NCI-H2081 treated with DMSO at 0.1 percent for 48 hours (cell line): ENCODE measurements at places on chromosomes 1 and 21.
A peak's percentile ranks its signal among the peaks of the same experiment; 100 is the strongest.

GRCh38 chr1:168466092-168466713 is 77.6 kb downstream of the XCL2 start:
- DNase-seq = peak; percentile 88

DNA sequence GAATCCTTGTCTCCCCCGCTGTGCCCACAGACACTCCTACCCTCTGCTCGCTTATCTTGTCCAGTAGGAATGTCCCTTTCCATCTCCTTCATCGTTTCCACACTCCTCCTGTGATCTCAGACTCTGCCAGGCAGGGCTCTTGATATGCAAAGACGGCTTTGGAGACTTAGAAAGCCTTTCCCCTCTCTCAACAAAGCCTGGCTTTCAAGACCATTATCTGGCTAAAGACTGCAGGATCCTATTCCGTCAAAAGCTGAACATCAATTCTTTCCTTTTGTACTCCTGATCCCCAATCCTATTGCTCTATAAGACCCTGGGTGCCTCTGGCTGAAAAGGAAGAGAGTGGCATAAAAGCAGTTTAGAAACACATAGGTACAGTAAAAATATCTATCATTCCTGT is 63.9 kb downstream of the SDC3 start:
- no peak for DNase-seq

DNA sequence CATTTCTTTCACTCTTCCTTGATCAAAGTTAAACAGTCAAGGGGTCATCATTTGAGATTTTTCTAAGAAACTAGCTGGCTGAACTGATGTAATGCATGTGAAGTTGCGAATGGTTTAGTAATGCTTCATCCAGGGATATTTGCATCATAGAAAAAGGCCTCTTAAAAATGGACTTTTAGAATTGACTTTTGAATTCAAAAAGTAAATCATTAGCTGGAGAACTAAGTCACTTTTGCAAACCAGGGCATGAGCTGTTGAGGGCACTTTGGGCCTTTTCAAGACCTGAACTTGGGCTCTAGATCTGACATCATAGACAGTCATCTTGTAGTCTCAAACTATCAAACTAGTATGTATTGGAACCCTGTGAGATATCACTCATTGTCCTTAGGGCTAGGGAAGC is 85.0 kb downstream of the GRIK1 start:
- no peak for DNase-seq

DNA sequence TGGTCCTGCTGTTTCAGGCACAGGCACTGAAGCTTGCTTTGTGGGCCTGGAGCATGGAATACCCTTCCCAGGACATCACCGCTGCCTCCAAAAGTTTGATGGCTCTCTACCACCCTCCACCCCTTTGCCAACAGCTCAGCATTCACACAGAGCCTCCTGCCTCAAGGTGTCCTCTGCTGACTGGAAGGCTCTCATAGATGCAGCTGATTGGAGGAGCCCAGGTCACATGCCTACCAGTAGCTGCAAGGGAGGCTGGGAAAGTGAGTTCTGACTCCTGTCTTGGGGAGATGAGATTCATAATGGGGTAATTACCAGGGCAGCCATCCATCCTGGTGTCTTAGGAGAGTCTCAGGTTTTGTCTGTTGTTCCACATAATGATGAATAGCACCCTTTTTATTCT is 124.8 kb upstream of the GRIK3 start:
- no peak for DNase-seq

DNA sequence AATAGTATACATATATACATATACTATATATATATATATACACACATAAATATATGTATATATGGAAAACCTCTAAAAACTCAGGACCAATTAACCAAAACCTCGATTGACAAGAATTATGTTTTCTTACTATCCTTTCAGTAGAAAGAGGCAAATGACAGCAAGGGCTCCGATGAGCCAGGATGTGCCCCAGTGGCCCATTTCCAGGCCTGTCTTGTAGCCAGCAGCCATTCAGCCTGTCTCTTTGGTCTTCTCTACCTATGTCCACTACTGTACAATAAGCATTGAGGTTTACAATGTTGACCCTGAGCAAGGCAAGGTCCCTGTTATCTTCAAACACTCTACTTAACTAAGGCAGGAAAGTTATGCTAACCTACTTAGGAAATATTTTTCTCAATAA is 9.8 kb downstream of the KCNA2 start:
- DNase-seq = no peak

GRCh38 chr1:177780096-177780700 is 189.7 kb downstream of the SEC16B start:
- peak; percentile 10 for DNase-seq

GRCh38 chr1:221462345-221462744 is 279.5 kb downstream of the DUSP10 start:
- no peak for DNase-seq

DNA sequence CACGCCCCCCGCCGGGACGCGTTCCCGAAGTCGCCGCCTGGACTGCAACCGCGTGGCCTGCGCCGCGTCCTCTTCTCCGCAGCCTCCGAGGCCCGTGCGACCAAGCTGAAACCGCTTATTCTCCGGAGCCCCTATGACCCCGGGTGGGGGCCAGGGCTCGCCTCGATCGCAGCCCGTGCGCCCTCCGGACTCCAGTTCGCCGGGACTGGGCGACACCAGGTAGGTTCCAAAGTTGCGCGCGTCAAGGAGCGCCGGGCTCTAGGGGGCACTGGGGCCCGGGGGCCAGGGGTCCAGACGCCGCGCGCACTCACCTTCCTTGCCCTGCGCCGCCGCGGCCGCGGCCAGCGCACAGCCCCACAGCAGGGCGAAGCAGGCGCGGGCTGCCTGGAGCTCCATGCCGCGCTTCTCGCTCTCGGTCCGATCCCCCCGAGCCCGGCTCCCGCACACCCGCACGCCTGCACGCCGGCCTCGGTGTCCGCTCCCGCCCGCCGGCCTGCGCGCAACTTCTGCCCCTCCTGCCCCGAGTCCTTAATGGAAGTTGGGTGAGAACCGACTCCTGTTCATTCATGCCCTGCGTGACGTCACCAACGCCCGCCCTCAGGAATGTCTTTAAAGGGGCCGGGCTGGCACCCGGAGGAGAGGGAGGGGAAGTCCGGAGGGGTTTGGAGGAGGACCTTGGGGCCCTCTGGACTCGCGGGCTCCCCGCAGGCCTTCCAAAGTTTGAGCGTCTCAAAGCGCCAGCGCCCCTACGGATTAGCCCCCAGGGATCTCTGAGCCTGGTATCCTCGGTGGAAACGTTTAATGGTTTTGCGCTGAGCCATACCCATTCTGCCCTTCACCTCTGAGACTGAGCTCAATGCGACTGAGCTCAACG is at the start of gene EPHA2:
TSS of gene EPHA2 (minus strand) at position 533 of the 874 bp plus-strand sequence. CDS start at position 396, 137 bp downstream.
- DNase-seq = no peak

DNA sequence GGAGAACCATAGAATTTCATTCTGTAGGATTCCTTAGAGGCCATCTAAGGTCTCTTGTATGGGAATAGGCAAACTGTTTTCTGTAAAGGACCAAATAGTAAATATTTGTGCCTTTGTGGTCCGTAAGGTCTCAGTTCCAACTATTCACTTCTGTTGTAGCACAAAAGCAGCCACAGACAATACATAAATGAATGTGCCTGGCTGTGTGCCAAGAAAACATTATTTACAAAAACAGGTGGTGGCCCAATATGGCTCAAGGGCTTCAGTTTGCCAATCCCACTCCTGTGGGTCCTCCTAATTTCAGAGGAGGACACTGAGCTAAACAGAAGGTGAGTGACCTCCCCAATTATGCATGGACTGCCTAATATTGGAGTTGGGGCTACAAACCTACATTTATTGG is 67.6 kb upstream of the EDEM3 start:
- DNase-seq = no peak

DNA sequence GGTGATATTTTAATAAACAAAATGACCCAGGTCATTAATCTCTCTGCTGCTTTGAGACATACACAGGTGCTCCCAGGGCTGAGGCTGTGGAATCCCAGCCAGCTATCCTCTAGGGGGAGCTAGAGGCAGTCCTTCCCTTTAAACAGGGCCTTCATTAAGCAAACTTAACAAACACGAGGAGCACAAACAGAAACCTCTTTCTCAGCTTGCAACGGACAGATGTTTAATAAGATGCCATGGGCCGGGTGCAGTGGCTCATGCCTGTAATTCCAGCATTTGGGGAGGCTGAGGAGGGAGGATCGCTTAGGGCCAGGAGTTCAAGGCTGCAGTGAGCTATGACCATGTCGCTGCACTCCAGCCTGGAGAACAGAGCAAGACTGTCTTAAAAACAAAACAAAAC is 106.7 kb downstream of the HIVEP3 start:
- DNase-seq = peak; percentile 68
